ENCODE measurements at places on chromosomes 2 and 18. TPM values are rescaled to one million over a fixed set of nuclear protein-coding genes. Genes with fewer than 3 reads are reported as not detected.

The ANO7 gene
- total RNA-seq, result 0.42 TPM

DNA sequence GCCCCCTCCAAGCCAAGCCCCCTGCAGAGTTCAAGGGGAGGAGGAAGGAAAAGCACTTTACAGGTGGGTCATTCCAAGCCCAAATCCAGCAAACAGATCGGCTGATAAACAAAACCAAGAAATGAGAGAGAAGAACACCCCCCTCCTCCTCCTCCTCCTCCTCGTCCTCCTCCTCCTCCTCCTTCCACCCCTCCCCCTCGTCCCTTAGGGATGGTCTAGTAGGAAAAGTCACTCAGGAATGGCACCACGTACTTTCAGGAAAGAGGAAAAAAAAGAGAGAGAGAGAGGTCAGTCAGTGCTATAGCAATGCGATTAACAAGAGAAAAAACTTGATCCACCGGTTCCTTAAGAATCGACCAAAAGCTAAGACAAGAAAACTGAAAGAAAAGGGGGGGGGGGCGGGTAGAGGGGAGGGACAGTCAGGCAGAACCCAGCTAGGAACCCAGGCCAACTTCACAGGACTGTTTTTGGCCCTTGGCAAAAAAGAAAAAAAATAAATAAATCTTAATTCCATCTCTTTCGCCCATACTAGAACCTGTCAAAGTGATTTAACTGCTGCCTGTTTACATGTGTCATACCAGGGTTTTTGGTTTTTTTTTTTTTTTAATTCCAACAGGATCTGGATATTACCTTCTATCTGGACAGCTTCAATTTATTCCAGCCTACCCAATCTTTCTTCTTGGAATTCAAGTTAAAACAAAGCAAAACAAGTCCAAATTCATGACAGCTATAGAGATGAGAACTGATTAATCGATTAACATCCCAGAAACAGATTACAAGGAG is 906 bp downstream of the IKZF2 start:
- peak overlapping the region; percentile 78 for H3K4me3 ChIP-seq
- H3K4me1 ChIP-seq, result peaks cover 37% of the 10 kb centered on the region
- H3K36me3 ChIP-seq, result no peaks in the 10 kb centered on the region
- peak overlapping the region; percentile 99 for H3K27ac ChIP-seq

The RND3 gene
- total RNA-seq, result 43.6 TPM

DNA sequence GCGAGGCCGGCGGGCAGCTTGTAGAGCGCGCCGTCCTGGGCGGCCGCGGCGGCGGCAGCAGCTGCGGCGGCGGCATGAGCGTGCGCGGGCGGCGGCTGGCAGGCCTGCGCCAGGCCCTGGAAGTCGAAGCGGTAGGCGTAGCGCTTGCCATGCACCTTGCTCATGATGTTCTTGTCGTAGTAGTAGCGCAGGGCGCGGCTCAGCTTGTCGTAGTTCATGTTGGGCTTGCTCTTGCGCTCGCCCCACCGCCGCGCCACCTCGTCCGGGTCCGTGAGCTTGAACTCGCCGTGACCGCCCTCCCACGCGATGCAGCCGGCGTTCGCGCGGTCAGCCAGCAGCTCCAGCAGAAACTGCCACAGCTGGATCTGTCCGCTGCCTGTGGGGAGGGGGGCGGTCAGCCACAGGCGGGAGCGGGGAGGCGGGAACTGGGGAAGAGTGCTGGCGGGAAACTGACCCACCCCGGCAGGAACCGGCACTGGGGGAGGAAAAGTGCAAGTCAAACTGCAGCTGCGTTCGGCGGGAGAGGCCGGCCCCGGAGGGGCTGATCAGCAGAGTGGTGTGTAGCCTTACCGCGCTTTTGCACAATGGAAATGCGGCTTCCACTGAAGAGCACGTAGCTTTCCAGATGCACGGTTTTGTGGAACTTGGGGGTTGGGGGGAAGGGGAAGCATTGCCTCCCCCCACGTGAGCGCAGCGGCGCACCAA is 3.0 kb downstream of the FEV start:
- DNase-seq, result no peak
- peak overlapping the region; percentile 41 for H3K4me3 ChIP-seq
- peaks cover 53% of the 10 kb centered on the region for H3K4me1 ChIP-seq
- H3K27me3 ChIP-seq, result no peaks in the 10 kb centered on the region

- H3K36me3 ChIP-seq, result no peaks in the 10 kb centered on the region
- peak; percentile 97 for DNase-seq
- peaks cover 67% of the 10 kb centered on the region for H3K4me1 ChIP-seq
- H3K4me3 ChIP-seq, result peak overlapping the region; percentile 1
- H3K27ac ChIP-seq, result peak overlapping the region; percentile 92
These were observed 72.3 kb downstream of the IL1R2 start for GRCh38 chr2:102063941-102064678.

Measured in esophagus muscularis mucosa (tissue), 4 donors.